ENCODE measurements at places on chromosomes 1 and 21.

GRCh38 chr1:1202831-1203560 lies 3.4 kb downstream of the TNFRSF18 start:
- no peak for DNase-seq

GRCh38 chr1:41783189-41783639 lies 135.5 kb downstream of the HIVEP3 start:
- no peak for DNase-seq

DNA sequence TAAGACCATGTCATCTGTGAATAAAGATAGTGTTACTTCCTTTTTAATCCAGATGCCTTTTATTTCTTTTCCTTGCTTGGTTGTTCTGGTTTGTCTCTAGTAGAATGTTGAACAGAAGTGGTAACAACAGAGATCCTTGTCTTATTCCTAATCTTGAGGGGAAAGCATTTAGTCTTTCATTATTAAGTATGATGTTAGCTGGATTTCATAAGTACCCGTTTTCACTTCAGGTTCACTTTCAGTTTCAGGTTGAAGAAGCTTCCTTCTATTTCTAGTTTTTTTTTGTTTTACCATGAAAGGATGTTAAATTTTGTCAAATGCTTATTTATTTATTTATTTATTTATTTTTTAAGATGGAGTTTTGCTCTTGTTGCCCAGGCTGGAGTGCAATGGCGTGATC lies 22.3 kb upstream of the AGPAT3 start:
- no peak for DNase-seq

DNA sequence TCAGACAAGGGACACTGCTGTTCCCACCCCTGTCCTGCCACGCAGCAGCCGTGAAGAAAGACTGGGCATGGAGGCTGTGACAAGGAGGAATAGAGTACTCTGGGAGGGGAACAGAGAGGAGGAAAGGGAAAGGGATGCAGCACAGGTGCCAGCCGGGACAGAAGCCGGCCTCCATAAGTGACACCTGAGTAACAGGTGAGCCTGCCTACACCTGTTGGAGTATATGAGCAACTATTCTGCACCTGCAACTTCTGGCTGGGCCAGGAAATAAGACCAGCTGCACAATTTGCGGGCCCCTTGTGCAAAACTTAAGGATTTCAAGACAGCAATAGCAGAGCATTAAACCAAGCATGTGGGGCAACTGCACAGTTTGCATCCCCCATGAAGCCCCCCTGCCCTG lies 72.5 kb upstream of the GOLT1A start:
- DNase-seq: no peak

GRCh38 chr1:20443703-20444586 lies 42.1 kb downstream of the CAMK2N1 start:
- DNase-seq: no peak

GRCh38 chr1:165635823-165636222 lies 4.8 kb downstream of the MGST3 start:
- no peak for DNase-seq

- no peak for DNase-seq
These were observed 7.4 kb downstream of the NFIA start for GRCh38 chr1:61089741-61090140.

DNA sequence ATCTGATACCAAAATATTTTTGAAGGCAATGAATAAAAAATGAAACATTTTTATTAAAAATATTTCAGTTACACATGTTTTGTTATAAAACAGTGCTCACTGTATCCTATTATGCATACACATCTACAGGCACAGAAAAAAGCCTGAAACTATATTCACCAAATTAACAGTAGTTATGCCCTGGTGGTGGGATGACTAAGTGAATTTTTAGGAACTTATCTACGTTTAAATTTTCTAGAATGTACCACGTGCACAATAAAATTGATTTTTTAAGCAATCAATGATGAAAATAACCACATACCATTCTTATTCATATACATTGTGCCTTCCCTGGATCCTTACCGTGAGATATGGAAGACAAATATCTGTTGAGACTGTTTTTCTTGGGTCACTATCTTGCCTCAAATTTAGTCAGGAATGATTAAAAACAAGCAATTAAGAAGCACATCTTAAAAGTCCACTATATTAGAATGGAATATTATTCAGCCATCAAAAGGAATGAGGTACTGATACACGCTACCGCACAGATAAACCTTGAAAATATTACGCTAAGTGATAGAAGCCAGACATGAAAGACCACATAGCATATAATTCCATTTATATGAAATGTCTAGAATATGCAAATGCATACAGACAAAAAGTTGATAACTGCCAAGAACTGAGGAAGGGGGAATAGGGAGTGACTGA lies 17.4 kb downstream of the TP53BP2 start:
- DNase-seq: no peak

DNA sequence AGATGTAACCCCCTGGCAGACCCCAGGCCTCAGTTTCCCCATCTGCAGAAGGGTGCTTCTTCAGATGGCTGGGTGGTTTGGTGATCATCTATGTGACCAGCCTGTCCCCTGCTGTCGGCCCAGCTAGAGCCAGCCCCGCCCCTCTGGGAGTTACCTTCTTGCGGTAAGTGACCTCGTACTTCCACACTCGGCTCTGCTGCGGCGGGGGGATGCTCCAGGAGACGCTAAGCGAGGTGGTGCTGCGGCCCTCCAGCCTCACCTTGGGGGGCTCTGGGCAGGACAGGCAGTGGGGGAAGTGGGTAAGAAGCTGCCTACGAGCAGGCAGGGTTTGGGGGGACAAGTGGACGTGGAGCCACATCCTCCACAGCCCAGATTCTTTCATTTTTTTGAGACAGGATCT lies 20.4 kb downstream of the EPHA2 start:
- DNase-seq: no peak

GRCh38 chr21:29406385-29406784 lies 107.7 kb downstream of the BACH1 start:
- DNase-seq: no peak

DNA sequence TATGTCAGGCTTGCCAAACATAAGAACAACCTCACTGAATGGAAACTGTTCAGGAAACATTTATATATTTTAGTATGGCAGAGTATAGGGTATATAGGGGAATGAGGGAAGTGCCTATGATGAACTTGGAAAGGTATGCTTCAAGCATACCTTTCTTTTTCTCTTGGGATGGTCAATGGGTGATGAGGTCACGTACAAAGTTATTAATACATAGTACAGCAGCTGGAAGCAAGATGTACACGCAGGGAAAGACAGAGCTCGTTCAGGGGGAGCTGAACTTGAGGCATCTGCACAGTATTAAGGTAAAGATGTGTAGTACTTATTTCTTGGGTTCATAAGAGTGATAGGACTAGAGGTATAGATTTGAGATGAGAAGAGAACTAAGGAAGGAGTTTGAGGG lies 61.5 kb downstream of the ABCD3 start:
- DNase-seq: no peak

- DNase-seq: no peak
These were observed 21.8 kb upstream of the LRRC53 start for GRCh38 chr1:74534241-74534640.

GRCh38 chr21:42650441-42651421 lies 2.7 kb upstream of the PDE9A start:
- DNase-seq: no peak

- no peak for DNase-seq
These were observed 105.1 kb downstream of the PCBP3 start for GRCh38 chr21:45748593-45748992.

DNA sequence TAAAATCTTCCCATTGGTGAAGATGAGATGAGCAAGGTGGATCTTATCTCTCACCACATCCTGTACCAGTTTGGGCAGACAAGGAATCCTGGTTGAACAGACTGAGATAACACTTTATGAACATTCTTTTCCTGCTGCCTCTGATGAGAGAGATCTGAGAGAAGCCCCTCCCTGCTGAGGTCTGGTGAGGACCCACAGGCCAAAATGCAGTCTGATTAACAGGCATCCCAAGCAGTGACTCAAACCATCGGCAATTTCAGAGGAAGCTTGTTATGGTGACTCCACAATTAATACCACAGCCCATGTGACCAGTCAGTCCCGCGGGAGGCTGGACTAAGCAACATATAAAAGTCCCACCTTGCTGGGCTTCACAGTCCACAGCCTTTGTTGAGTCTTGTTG lies at the start of gene PRR9:
Gene PRR9 (plus strand): TSS at position 373 of the 400 bp plus-strand sequence. CDS start 561 bp downstream, outside the sequence.
- DNase-seq: no peak

- DNase-seq: peak; percentile 59
These were observed at the start of gene TAF1A for GRCh38 chr1:222589462-222590302. Gene TAF1A, minus strand, starts transcription at chr1:222589933.

DNA sequence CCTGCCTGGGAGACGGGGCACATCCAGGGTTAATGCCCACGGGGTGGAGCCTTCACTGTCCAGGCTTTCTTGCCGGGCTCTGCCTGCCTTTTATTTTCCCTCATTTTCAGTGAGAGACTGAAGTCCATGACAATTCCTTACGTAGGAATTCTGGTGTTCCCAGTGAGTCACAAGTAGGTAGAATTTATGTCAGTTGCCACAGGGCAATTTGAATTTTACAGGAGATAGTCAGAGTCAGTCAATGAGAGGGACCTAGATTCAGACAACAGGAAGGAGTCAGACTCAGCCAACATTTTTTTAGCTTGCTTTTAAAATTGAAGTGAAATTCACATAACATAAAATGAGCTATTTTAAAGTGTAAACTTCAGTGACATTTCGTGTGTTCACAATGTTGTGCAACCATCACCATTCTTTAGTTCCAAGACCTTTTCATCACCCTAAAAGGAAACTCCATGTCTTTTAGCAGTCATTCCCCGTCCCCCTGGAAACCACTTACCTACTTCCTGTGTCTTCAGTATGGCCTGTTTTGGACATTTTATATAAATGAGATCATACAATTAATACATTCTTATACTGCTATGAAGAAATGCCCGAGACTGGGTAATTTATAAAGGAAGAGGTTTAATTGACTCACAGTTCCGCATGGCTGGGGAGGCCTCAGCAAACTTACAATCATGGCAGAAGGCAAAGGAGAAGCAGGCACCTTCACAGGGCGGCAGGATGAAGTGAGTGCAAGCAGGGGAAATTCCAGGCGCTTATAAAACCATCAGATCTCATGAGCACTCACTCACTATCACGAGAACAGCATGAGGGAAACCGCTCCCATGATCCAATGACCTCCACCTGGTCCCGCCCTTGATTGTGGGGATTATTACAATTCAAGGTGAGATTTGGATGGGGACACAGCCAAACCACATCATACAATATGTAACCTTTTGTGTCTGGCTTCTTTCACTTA lies 14.6 kb downstream of the AJAP1 start:
- no peak for DNase-seq

- DNase-seq: no peak
These were observed 182.0 kb downstream of the PLPP3 start for GRCh38 chr1:56397409-56397808.

DNA sequence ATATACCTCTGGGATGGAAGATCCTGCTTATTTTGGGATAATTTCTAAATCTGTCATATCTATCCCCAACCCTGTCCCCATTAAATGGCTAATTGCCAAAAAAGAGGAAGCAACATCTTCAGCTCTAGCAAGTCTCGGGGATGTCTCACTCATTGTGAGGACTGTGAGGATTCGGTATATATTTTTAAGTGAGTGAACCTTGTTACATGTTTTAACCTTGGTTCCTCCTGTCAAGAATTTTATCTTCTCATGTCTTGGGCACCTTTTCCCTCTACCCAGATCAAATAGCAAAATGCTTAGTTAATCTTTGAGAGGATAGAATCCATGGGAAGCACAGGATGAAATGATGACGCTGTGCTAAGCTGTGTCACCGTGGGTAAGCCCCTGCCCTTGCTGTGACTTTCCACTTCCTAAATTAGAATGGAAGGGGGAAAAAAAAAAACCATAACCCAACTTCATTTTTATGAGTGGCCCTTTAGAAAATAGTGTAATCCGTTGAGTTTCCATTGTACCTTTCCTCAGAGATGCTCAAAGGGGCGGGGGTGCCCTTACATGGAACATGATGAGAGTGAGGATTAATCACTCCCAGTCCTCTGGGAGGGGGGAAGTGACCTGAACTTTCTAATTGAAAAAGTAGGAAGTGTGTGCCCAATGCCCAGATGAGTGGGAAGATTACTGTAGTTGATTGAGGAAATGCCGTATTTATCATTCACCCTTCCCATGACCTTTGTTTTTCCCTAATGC lies 7.6 kb downstream of the ATP1A1 start:
- DNase-seq: no peak

DNA sequence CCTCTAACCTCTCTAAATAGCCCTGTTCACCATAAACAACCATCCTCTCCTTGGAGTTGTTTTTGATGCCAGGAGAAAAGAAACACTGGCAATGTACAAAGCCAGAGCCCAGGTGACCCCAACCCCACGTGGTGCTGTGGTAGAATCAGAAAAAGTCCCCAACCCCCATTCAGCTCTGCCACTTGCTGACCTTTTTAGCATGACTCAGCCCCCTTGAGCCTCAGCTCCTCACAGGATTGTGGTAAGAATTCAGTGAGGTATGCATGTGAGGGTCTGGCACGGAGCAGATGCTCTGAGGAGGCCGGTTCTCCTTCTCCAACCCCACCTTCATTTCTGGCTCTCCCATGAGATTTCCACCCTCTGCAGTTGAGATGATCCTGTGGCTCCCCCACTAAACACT lies 11.1 kb upstream of the CHI3L1 start:
- no peak for DNase-seq

GRCh38 chr1:19923953-19924346 lies 533 bp upstream of the PLA2G2E start:
- no peak for DNase-seq

DNA sequence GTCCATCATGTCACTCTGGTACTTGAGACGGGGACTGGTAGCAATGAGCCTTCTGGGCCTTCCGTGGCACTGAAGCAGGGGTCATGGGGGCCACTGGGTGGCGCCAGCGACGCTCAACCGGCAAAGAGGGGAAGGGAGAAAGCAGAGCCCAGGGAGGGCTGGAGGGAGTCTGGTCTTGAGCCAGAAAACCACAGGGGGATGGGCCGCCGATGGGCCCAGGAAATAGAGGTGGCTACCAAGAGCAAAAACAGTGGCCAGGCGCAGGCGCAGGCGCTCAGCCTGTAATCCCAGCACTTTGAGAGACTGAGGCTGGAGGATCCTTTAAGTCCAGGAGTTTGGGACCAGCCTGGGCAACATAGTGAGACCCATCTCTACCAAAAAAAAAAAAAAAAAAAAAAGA lies 21.8 kb downstream of the EXOC8 start:
- no peak for DNase-seq

GRCh38 chr1:114334297-114334696 lies 176.7 kb downstream of the TRIM33 start:
- no peak for DNase-seq

DNA sequence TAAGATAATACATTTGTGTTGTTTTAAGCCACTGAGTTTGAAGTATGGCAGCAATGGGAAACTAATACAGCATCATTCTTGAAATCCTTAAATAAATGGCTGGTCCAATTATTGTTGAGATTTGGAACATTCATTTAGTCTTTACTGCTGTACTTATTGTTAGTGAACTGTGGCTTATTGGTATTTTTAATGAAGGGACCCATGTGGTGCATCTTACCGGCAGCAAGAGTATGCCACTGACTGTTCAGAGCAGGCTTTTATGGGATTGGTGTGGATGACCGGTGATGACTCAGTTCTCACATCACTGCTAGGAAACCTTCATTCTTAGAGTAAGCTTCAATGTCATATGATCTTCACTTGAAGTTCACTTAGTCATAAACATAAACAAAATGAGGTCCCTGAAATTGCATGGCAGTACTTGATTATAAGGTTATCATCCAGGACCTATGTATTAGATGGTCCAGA lies 31.5 kb downstream of the PRKAA2 start:
- DNase-seq: no peak

- DNase-seq: no peak
These were observed 5.7 kb upstream of the CAP1 start for GRCh38 chr1:40034869-40035268.

- no peak for DNase-seq
These were observed 10.1 kb downstream of the EYA3 start for GRCh38 chr1:28078262-28078661.

GRCh38 chr1:44223187-44223610 lies 9.9 kb downstream of the DMAP1 start:
- DNase-seq: no peak

Measured in stimulated activated CD4-positive, alpha-beta T cell treated with anti-CD3 and anti-CD28 coated beads, Interleukin-1b, Interleukin-23, amount 100 ng/mL, for 1 hour (primary cell).